Mesenteric fat pad (tissue), 1 donor: ENCODE measurements at places on chromosomes 5 and 9. TPM values are rescaled to one million over a fixed set of nuclear protein-coding genes. Genes with fewer than 3 reads are reported as not detected.

FBXW2 gene
- total RNA-seq, result 66.9 TPM

PPP3R2 gene
- total RNA-seq, result not detected

GRCh38 chr5:68265347-68265746 lies 49.8 kb downstream of the PIK3R1 start:
- DNase-seq, result no peak

GRCh38 chr9:72305102-72305546 lies 59.9 kb downstream of the ZFAND5 start:
- DNase-seq, result no peak

DNA sequence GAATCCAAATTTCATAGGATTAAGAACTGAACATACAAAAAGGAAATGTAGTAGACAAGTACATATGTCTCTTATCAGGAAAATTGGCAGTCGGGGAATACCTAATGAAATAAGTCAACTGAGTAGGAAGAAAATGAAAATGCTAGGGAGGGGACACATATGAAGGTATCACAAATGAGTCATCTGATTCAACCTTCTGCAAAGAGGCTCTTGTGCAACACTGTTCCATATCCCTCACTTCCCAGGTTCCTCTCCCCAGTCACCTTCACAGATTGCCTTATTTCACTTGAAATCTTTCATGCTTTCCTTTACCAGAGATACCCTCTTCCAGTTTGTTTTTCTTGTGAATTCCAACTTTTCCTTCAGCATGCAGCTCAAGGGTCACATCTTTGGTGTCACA lies 139.0 kb downstream of the RFX3 start:
- no peak for DNase-seq

- DNase-seq, result no peak
These were observed 107.7 kb downstream of the TENT4A start for GRCh38 chr5:6820851-6821479.

CCL27 gene
- not detected for total RNA-seq
